ENCODE measurements at places on chromosomes 3 and 15.
A peak's percentile ranks its signal among the peaks of the same experiment; 100 is the strongest.

GRCh38 chr3:183466575-183466974, 38.2 kb upstream of the MCF2L2 start:
- no peak for DNase-seq

DNA sequence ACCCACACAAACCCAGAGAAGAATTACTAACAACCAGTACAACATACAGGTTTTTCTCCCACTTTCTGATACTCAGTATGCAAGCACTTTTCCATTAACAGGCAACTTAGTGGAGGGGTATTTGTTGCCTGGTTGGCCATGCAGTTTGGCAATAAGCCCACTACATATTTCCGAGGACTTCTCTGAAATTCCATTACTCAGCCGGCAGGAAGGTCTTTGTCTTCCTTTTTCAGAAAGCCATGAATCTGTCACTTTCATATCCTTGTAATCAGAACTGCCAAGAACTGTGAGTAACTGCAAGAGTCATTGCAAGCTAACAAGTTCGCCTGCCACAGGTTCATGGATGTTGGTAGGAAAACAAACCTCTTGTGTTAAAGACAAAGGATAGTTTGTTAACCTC, 422.3 kb upstream of the ROBO1 start:
- no peak for DNase-seq

GRCh38 chr3:66304293-66304692, 83.5 kb downstream of the SLC25A26 start:
- no peak for DNase-seq

- peak; percentile 0 for DNase-seq
Measured at GRCh38 chr3:153026026-153026425, 136.0 kb upstream of the RAP2B start.

DNA sequence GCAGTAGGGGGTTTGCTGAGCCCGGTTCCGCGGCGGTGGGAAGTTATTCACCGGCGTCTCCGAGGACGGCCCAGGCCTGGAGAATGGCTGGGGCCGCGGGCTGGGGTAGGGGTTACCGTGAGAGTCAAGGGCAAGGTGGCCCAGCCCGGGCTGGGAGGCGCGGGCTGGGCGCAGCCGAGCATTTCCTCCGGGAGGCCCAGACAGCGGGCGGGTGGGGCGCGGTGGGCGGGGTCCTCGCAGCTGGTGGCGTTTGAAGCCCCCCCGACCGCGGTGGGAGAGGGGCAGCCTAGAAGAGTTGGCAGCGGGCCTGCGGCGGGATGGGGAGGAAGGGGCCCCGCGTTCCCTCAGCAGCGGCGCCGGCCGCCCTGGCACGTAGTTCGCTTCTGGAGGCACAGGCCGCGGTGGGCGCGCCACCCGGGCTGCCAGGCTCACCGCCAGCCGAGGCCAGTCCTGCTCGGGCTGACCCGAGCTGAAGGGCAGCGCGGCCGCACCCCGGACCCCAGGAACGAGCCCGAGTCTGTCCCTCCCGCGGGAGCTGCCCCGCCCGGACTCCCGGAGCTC, 960 bp upstream of the KLF13 start:
- DNase-seq: peak; percentile 38

- DNase-seq: no peak
Measured at GRCh38 chr15:42077689-42078088, 16.7 kb downstream of the PLA2G4D start.

GRCh38 chr3:152314677-152315353, 46.1 kb downstream of the MBNL1 start:
- no peak for DNase-seq
